Cerebellar nuclear complex (tissue), 1 donor: ENCODE measurements at places on chromosomes 6 and 20.

- DNase-seq, result no peak
These were observed 113.3 kb upstream of the TBX18 start for GRCh38 chr6:84877515-84878210.

- no peak for DNase-seq
These were observed 58.6 kb downstream of the JARID2 start for GRCh38 chr6:15304337-15305042.

DNA sequence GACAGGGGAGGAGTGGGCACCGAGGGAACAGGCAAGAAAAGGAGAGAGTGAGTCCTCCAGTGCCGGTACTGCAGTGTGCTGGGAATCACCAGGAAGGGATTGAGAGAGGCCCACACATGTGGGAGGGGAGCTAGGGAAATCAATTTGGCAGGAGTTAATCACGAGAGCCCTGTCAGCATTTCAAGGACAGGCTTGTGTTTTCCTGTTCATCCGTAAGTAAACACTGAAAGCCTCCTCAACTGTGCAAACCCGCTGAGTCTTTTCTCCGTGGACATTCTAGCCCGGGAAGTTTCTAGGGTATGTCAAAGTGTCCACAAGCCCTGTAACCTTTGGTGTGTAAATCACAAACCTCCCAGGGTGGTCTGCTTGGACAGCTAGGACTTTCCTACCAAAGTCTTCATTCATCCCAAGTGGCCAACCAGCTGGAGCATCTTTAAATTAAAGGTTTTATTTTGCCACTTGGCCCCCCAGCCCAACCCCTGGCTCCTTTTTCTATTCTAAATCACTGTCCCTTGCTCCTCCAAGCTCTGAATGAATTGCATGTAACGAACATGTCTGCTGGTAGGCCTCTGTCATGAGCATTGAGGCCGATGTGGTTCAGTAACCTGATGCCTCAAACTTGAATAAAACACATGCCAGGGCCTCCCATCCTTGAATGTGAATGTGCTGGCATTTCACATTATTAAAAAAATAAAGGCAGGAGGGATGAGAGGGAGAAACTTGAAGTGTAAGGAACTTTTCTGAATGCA, 149.1 kb downstream of the ZNF217 start:
- DNase-seq, result no peak

- no peak for DNase-seq
These were observed 97.0 kb upstream of the PREP start for GRCh38 chr6:105499931-105500330.

- no peak for DNase-seq
These were observed 193.0 kb upstream of the ZNF217 start for GRCh38 chr20:53786445-53787267.

DNA sequence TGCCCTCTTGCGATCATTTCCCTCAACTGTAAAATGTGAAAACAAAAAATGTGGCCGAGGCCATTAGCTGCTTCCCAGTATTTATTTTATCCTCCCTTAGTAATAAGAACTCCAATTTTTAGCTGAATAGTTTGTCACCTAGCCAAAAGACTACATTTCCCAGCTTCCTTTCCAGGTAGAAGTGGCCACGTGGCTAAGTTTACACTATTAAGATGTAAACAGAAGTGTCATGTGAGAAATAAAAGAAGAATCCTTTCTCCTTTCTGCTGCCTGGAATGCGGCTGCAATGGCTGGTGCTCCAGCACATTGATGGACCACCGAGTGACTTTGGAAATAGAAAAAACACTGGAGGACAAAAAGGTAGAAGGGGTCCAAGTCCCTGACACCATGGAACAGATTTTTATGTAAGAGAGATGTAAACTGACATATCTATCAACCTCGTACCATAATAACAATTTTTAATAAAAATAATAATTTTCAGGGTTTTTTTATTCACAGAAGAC, 268.8 kb downstream of the PKHD1 start:
- DNase-seq, result no peak

DNA sequence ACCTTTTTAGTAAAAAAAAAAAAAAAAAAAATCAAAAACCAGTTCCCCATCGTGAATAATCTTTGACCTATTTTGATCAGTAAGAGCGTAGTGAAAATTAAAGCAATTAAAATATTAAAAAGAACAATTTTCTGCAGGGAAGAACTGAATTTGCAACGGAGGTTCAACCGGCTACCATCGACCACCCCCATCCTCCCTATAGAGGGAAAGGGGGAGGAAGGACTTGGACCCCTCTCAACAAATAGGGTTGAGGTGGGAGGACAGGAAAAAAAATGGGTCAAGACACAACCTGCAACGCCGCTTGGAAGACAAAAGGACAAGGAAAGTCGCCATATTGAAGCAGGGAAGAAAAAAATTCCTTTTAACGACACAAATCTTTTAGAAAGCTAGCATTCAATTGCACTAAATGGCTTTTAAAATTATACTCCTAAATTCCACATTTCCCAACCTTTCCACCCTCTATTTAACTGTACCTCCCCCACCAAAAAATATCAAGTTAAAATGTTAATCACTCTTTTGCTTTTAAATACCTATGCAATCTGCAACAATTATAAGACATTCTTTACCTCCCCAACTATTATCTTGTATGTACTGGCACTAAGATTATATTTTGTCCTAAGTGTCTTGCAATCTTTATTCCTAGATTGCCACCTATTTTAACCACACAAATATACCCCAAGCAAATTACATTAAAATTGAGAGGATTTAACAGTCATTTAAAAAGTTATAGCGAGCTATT, 1.7 kb downstream of the PPP1R10 start:
- peak; percentile 4 for DNase-seq

DNA sequence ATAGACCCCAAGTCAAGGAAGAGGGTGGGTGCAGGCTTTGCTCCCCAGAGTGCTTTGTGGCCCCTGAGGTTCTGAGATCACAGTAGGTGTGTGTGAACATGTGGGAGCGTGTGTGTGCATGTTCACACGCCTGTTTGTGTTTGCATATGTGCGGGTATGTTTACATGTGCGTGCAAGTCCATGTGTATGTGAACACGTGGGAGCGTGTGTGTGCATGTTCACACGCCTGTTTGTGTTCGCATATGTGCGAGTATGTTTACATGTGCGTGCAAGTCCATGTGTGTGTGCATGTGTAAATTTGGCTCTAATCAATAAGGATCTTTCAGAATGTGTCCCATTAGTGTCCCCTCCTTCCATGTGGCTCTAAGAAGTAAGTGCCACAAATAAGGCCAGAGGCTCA, 41.4 kb upstream of the PCMTD2 start:
- no peak for DNase-seq

DNA sequence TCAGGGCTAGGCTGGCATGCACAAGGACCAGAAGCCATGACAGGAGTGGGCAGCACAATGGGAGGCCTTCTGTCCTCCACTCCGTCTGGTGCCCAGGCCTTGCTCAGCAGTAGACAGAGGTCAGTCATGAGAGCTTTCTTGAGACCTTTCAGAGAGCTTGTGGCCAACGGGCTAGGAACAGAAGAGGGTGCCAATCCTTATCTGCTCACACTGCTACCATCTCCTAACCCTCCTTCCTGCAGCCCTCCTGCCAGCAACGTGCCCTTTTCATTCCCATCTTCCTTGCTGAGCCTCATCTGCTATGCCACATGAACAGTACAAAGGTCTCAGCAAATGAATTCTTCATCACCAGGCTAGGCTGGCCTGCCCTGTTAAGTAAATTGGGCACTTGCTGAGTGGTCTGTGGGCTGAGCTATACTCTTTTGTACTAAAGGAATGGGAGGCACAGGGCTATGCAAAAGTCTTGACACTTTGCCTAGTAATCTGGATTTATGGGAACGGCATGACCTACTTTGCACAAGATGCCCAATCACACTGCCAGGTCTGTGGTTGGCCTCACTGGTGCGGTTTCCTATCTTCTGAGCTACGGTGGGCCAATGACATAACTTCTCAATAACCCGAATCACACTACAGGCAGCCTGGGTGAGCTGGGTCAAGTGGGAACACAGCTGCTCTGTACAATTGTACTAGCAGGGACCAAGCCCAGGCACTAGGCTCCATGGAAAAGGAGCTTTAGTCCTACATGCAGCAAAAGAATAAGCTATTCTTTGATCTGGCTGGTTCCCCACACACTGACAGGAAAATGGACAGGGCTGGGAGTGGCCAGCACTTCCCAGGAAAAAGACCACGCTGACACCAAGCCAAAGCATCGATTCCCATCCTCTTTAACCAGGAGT, 47.8 kb downstream of the ELOVL5 start:
- DNase-seq, result no peak
